ENCODE measurements at places on chromosomes 12 and 14.

- no peak for DNase-seq
Measured at GRCh38 chr14:23793532-23793931, 157.4 kb downstream of the DHRS2 start.

DNA sequence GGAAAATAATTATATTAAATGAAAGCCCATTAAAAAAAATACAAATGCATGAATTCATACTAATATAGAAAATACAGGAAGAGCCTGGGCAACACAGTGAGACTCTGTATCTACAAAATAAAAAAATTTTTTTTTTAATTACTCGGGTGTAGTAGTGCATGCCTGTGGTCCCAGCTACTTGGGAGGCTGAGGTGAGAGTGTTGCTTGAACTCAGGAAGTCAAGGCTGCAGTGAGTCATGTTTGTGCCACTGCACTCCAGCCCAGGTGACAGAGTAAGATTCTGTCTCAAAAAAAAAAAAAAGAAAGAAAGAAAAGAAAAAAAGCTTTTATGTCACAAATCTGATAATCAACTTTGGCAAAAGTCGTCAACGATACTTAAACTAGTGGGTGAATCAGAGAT lies 80.6 kb upstream of the PLEKHA5 start:
- DNase-seq, result no peak

DNA sequence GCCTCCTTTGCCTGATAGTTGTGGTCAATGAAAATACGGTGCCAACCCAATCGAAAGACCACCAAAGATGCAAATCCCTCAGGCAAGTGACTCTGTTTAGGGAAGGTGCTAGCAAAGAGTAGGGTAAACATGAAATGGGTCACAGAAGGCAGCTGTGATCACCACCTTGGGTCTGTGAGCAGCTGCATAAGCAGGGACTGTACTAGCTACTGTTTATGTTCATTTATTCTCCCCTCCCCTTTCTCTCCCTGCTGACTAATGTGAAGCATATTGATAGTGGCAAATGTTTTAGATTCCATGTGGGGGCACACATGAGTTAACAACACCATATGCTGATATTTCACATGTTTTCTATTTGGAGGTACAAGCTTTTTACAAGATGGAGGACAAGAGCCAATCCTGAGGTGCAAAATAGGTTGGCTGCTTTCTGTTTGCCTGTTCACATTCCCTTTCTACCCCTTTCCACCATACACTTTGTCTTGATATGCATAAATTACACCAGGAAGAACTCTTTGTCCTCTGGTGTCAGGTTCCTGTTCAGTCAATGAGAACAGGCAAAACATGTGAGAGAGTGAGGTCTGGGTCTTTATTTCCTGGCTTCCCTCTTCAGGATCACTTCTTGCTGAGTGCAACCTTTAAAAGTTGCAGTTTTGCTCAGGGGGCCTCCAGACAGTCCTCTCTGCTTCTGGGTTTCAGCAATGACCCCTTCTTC lies 71.1 kb downstream of the AVPR1A start:
- DNase-seq, result no peak

DNA sequence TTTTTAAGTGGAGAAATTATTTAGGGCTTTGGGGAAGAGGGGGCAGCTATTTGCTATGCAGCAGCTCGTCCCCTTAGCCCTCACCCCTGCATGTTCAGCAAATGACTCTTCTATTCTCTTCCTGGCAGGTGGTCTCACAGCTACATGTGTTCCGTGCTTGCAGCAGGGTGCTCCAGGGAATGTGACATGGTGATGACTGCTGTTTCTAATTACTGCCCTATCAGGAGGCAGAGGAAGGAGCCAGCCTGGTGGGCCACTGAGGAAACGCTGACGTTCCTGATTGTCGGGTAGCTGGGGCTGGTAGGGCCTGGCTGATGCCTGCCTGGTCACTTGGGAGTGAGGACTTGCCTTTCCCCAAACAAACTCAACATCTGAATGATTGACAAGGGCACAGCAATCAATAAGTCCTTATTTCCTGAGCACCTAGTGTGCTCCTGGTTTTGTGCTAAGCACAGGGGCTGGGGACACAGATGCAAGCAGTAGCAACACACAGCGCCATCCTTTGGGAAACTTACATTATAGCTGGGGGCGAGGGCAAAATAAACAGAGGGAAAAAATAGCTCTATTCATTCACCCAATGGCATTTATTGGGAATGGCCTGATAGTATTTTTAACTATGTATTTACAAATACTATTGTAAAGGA lies 377.8 kb downstream of the FUT8 start:
- no peak for DNase-seq

GRCh38 chr12:21906919-21907493 lies 34.2 kb downstream of the ABCC9 start:
- DNase-seq, result no peak

- no peak for DNase-seq
Measured at GRCh38 chr14:99626041-99626648, 18.8 kb upstream of the HHIPL1 start.

GRCh38 chr14:101628471-101628966 lies 67.2 kb downstream of the DIO3 start:
- DNase-seq, result peak; percentile 77

DNA sequence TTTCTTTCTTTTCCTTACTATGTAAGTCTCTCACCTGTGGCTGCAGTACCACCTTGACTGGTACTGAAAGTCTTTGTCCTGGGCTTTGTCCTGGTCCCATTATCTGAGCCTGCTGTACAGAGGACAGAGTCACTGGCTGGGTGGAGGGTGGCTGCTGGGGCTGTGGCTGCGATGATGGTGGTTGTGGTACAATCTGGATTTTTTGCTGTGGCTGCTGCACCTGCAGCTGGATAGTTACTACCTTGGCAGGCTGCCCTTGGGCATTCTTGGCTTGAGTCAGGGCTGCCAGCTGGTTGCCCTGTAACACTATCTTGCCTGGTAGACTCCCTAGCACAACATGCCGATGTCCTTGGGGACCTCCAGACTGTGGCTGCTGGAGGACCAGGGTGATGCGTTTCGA lies 27.0 kb downstream of the CHD8 start:
- DNase-seq, result no peak

- DNase-seq, result no peak
Measured at GRCh38 chr12:76623931-76624330, 64.4 kb upstream of the OSBPL8 start.

DNA sequence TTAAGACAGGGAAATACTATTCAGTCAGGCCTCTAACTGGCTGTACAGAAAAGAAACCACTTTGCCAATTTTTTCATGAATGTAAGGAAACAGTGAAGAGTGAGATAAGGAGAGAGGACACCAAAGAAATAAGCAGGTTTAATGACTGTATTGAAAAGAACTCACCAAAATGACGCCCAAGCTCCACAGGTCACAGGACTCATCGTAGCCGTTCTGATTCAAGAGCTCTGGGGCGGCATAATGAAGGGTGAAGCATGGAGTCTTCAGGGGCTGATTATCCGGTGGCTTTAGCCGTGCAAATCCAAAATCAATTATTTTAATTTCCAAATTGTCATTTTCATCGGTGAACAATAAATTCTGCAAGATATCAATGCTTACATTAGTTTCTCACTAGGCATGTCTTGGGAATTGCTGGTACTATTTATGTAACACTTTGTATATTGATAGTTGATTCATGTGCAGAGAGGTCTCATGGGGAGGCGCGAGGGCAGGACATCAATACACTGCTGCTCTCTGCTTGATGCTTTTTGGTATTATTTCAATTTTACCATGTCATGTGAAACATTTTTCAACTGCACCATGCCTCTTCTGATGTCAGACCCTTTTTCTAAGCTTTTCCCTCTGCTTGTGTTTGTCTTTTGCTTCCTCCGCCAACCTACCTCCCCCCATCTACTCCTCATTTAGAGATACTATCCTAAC lies 74.2 kb upstream of the TTC7B start:
- DNase-seq, result no peak
